ENCODE measurements at places on chromosomes 12 and 14.

DNA sequence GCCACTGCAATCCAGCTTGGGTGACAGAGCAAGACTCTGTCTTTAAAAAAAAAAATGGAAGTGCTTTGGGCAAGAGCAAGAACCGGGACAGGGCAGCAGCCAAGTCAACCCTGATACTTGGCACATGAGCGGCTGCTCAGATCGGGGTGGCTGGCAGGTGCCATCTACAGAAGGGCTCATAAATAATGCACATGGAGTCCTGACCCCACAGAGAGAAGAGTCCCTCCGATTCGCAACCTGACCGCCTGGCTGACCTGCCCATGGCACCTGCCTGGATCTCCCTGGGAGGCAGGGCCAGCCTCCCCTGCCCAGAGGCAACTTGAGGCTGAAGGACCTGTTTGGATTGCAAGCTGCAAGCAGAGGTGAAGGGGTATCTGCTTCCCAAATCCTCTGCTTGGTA, 9.6 kb upstream of the TMEM120B start:
- DNase-seq: no peak

GRCh38 chr14:72941286-72941985, 15.2 kb downstream of the DCAF4 start:
- no peak for DNase-seq

GRCh38 chr14:61608245-61609165, 86.8 kb upstream of the HIF1A start:
- no peak for DNase-seq

DNA sequence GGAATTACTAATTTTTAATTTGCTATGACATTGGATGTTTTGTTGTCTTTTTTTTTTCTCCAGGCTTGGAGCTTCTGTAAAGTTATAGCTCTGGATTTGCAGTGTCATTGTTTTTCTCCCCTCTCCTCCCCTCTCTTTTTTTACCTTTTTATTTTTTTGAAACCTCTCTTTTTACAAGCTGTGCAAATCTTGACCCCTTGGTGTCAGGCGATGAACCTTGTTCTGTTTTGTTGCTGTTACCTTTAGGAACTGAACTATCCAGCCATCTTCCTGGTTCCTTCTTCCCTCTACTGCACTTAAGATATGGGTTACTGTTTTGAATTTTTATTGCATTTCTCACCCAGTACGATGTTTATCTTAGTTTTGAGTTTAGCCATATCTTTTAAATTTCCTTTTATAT, 13.7 kb downstream of the KTN1 start:
- DNase-seq: no peak

- DNase-seq: no peak
Observed at GRCh38 chr12:69167648-69168165, 71.7 kb upstream of the CPSF6 start.

DNA sequence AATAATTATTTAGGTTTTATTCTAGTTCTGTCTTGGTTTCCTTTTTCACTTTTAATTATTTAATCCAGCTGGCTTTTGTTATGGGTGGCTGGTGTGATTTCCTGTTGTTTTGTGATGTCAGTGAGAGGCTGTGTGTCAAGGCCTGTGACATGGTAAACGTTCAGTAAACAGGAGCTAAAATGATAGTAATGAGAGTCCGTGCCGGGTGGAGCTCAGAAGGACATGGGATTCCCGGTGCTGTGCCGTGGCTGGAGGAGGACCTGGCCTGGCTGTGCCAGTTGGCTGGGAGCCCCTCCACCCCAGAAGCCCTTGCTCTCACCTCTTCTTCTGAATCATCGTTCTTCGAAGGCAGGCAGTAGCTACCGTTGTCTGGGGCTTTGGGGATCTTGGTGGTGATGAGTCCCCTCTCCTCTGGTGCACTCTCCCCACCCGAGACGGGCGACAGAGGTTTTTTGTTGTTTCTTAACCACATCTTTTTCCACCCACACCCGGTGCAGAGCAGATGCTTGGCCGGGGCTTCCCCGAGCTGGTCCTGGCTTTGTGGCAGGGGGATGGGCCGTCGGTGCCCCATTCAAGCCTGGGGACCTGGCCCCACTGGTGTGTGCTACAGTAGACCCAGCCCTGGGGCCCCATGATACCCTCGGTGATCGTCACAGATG, 29.1 kb downstream of the SH2B3 start:
- DNase-seq: no peak

- no peak for DNase-seq
Observed at GRCh38 chr14:37945959-37946358, 261.7 kb upstream of the SSTR1 start.

DNA sequence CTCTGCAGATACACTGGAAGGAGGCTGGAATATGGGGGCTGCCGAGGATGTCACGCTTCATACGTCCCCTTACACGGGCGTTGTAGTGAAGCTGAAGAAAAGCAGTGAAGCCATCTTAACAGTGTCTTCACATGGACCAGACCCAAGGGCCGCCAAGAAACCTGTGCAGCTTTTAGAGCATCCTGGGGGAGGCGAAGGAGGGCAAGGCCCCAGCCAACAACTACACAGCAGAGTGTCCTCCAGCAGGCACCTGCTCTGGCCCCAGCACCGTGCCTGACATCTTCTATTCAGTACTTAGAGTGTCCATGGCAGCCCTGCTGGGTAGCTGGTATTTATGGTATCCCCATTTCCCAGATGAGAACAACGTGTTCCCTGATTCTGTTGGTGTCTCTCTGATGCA, 48.9 kb upstream of the RIN3 start:
- DNase-seq: no peak

GRCh38 chr12:82600379-82600778, 86.3 kb upstream of the TMTC2 start:
- no peak for DNase-seq

- no peak for DNase-seq
Observed at GRCh38 chr14:26741711-26742212, 143.9 kb upstream of the NOVA1 start.

DNA sequence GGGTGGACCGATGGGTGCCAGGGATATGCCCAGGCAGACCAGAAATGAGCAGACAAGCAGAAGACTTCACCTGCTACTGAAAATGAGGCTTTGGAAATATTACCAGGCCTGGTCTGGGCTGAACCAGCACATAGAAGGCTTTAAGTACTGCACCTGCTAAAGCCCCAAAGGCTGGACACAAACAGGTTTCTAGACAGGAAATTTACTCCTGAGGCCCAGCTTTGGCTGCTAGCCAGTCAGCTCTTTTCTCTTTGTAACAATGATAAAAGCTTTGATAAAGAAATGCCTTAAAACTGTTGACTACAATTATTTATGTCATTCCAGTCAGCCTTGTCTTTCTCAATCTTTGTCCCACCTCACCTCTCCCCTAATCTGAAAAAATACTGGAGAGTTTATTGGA, 228.9 kb upstream of the EGLN3 start:
- no peak for DNase-seq

- no peak for DNase-seq
Observed at GRCh38 chr12:2170376-2170775, 117.6 kb downstream of the CACNA1C start.

- no peak for DNase-seq
Observed at GRCh38 chr12:128852885-128853599, at the start of gene GLT1D1. Gene GLT1D1 (plus strand): TSS chr12:128853478. CDS start chr12:128853582, 104 bp downstream.

DNA sequence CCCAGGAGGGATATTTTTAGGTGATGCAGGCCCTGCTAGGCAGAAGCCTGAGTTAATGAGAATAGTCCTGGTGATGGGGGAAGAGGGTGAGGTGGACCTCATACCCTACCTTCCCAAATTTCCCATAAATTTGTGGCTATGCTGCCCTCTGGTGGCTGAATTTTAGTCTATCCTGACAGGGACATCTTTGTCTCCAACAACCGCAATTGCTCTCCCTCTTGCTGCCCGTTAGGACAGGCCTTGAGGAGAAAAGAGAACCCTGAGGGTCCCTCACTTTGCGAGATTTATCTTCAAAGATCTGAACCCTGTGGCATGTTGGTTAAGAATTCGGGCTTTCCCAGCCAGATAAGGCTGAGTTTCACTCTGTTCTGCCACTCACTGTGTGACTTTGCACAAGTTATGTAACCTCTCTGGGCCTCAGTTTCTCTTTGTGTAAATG, 9.8 kb upstream of the ZNF385A start:
- DNase-seq: no peak

DNA sequence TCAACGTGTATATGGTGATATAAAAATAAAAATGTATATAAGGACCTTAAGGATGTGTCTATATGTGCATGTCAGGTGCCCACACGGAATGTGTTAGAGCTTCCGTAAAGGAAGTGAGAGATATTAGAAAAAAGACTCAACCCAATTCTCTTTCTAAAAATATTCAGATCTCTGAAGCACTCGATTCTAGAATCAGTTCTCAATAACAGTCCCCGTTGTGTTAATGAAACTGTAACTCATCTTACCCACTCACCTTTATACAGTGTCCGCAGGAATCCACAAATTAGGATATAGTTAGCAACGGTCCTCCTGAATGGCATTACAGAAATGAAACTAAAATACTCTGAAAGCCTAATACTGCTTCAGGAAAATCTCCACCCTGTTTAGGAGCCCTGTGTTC, 29.3 kb downstream of the GRIN2B start:
- no peak for DNase-seq

GRCh38 chr14:75150150-75150549, 23.3 kb upstream of the NEK9 start:
- DNase-seq: no peak
